AG04450 (cell line): ENCODE measurements at places on chromosomes 2 and 18.

- no peak for DNase-seq
These were observed 314.4 kb downstream of the MTX2 start for GRCh38 chr2:176583607-176584006.

- no peak for DNase-seq
These were observed 520.0 kb downstream of the TXNL1 start for GRCh38 chr18:56118422-56118821.

DNA sequence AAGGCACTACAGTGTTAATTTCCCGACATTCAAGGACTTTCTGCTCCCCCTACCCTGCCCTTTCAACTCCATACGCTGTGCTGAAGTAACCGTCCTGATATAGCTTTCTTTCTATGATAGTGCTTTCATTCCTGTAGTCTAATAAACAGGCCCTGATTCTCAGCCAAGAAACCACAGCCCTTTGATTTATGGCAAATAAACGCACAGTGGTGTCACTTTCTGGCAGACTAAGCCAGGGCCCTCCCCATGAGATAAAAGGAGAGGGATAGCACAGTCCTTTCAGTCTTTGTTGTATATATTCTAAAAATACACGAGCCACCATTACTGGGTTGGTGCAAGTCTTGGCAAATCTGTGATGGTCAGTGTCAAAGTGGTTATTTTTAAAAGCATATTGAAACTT, 291.2 kb downstream of the ALPK2 start:
- DNase-seq = no peak

- DNase-seq = no peak
These were observed 748.6 kb upstream of the DDX18 start for GRCh38 chr2:117065912-117066311.

DNA sequence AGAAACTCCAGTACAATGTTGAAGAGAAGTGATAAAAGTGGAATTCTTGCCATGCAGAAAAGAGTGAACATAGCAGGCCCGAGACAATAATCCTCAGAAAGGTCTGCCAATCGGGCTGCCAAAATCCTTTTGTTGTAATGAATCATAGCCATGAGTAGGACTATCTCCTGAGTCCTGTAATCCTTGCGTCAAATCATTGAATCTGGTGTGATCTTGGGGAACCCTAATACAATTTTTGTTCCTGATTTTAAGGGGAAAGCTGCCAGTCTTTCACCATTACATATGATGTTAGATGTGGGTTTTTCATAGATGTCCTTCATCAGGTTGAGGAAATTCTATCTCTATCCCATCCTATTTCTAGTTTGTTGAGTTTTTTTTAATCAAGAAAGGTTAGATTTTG, 2.2 kb downstream of the TPGS2 start:
- DNase-seq = no peak

DNA sequence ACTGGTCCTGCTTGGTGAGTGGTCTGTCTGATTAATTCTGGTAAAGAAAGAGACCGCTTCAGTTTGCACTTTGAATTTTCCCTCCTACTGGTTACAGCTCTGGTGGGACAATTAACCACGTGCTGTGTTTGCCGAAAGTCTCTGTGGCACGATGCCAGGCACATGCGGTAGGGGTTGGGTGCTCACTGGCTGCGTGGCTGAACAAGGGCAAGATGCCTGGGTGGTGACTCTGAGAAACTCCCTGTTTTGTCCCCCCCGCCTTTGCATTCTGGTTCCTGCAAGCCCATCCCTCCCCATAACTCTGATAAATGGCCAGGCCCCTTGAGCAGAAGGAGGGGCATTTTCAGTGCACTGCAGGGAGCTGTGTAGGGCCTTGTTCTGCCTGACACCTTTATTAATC, 206.1 kb downstream of the TFCP2L1 start:
- no peak for DNase-seq

DNA sequence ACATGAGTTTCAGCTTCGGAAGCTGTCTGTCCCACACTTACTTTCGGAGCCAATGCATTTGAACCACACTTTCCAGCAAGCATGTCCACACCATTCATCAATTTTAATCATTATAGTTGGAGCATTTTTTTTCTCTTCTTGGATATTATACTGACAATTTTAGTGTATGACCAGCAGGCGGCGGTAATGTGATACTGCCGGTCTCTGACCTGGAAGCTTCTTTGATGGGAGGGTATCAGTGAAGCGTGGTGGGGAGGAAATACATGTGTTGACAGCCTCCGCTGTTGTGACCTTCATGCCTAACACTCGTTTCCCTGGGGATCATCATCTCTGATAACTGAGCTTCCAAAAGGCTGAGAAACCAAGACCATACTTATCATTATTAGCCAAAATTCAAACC, 231.7 kb downstream of the GBX2 start:
- no peak for DNase-seq

DNA sequence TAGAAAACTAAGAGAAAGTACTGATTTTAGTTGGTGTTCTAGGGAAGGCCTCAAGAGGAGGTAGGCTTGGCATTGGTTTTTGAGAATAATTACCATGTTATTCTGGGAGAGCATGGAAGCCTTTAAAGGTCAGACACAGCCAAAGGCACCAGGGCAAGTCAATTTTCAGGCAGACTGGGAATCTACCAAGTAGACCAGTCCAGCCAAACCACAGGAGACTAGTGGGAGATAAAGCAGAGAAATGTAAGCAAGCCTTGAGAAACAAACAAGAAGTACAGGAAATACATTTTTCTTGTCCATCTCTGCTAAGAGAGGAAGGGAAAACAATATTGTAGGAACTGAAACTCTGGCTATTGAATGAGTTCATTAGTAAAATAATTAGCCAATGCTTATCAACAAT, 5.5 kb upstream of the CCDC68 start:
- no peak for DNase-seq

GRCh38 chr2:192749611-192750200, 555.0 kb upstream of the TMEFF2 start:
- no peak for DNase-seq

GRCh38 chr2:135615404-135615803, 84.1 kb downstream of the R3HDM1 start:
- no peak for DNase-seq

GRCh38 chr2:43010438-43011157, 215.8 kb downstream of the ZFP36L2 start:
- no peak for DNase-seq

DNA sequence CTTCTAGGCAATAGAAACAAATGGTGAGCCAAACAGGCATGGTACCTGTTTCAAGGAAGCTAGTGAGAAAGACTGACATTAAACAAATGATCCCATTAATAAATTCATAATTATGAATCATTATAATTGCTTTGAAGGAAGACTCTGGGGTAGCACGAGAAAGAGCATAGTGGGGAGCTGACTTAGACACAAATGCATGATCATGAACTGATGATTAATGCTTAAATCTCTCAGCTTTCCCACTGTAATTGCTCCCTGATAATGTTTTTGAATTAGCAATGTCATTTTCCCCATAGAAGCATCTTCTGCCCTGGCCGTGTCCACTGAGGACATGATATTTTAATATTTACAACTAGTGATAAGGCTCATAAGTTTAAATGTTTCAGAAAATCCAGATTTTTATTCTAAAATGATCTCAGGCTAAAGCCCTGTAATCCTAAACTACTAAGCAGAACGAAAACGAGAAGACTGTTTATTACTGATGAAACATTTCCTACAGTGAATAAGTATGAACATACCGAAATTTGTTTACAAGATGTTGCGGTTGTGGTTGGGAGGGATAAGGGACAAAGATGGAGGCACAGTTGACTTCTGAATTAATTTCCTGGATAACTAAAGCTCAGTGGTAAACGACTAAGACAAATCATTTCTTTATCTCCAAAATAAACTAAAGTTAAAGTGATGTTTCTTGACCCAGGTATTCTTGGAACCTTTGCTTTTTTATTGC, 47.3 kb upstream of the TACR1 start:
- no peak for DNase-seq

DNA sequence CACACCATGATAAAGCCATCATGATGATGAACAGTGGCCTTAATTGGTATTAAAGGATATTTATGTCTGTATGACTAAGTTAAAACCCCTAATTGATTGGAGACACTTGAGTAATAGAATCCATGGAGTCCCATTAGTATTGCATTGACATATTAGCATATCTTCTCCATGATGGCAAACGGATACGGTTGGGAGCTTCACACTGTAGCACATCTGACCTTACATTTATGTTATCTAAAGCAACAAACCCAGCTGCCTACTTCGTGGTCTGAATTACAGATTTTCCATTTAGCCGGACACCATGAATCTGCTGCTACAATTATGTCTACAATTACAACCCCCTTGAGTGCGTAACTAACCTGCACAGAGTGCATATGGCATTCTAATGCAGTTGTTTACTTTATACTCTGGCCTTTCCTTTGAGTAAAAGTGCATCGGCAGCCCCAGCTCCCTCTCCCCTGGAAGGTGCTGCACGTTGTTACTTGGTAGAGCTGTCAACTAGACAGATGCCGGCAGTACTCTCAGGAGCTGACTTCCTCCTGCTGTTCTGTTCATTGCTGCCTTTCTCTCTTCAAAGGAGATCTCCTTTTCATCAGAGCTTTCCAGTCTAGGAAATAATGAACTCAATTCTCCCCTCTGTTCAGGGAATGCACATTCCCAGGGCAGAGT, 92.1 kb downstream of the LRRC30 start:
- DNase-seq = no peak

GRCh38 chr2:138390316-138390945, 111.1 kb upstream of the SPOPL start:
- no peak for DNase-seq

DNA sequence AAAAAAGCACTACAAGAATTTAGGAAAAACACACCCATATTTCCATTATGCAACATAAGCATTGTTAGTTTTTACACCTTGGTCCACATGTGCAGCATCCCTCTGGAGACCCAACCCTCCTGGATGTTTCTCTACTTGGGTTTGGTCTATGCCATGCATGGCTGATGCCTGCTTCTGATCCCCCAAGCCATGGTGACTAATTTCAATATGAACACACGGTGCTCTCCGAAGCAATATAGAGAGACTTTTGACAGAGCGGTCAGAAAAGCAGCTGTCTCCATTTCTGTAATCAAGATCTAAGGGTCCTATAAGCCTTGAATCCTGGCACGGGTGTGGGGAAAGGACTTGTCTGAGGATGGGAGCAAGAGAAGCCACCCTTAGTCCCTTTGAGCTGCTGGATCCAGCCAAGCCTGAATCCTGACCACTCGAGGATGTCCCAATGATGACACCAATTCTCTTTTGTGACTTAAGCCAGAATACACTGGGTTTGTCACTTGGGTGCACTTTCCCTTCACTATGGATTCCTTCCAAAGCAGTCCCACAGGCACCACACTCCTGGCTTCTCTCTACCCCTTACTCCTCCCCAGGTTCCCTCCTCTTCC, 91.5 kb downstream of the ACTR2 start:
- no peak for DNase-seq

- no peak for DNase-seq
These were observed 814.9 kb upstream of the NRXN1 start for GRCh38 chr2:51846796-51847195.

DNA sequence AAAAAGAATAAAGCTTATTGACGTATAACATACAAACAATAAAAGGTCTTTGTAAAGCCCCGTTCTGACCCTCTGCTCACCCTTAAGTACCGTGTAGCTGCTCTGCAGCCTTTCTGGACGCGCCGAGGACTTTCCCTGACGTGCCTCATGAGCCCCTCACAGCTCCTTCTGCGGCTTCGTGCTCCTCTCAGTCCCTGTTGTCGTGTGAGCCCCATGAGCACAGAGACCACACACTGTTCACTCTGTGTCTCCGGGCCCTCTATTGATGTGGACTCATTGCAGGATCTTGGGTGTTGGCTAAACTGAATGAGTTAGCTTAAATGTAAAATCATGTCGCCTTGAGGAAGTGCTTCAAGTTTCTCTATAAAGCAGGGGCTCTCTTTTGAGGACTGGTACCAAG, 43.6 kb upstream of the INHBB start:
- DNase-seq = no peak

GRCh38 chr2:36169843-36170242, 185.7 kb upstream of the CRIM1 start:
- no peak for DNase-seq

- DNase-seq = no peak
These were observed 117.5 kb downstream of the AGAP1 start for GRCh38 chr2:235611349-235611748.

- DNase-seq = no peak
These were observed 53.7 kb upstream of the LGALSL start for GRCh38 chr2:64400105-64400728.

GRCh38 chr2:71748227-71748626, 294.9 kb downstream of the DYSF start:
- DNase-seq = no peak

- DNase-seq = no peak
These were observed 11.6 kb downstream of the TRPM8 start for GRCh38 chr2:233928594-233929351.

DNA sequence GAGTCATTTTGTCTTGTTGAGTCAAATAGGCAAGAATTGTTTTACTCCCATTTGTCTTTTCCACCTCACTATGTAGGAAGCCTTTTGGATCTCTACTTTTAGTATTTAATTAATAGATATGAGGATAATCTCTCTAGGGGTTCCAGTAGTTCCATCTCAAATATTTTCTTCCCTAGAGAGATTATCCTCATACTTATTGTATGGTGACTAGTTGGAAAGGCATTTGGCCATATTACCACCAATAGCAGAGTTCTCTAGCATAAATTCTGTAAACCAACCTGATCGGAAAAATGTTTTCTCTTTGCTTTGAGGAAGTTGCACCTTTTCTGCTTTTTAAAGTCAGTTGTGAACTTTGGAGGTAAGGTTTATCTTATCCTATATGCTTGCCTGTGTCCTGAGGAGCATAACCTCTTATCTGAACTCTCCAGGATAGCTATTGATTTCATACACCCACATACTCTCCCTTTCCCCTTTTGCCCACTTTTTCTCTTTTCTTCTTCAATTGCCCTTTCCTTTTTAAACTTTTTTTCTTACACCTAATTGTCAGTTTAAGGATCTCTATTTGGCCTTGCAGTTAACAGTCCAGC, 100.8 kb downstream of the GALNT1 start:
- DNase-seq = no peak

GRCh38 chr18:22466608-22467395, 49.1 kb upstream of the CTAGE1 start:
- DNase-seq = no peak

GRCh38 chr2:111194835-111195621, 74.3 kb downstream of the BCL2L11 start:
- DNase-seq = no peak

DNA sequence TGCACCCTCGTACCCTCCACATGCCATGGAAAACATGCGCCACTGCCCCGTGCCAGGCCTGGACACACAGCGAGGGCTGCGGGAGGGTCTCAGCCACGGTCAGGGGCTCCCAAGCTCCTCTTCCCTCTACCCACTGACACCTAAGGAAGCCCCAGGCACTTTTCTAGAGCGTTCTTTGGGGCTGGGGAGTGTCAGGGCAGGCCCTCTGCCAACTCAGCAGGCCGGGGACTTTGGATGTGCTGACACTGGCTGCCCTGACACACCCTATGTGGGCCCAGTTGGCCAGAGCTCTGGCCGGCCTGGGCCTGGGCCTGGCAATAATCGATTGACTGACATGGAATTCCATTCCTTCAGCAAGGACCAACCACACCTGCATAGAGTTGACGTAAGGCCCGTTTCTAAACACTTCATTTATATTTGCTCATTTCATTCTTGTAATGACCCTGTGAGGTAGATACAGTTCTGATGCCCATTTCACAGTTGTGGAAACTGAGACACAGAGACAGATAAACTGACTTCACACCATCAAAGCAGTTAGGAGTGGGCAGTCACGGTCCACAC, 70.5 kb downstream of the ZFP36L2 start:
- DNase-seq = no peak

GRCh38 chr2:231357048-231357447, 38.5 kb upstream of the B3GNT7 start:
- no peak for DNase-seq

- peak; percentile 96 for DNase-seq
These were observed 92.3 kb downstream of the BIN1 start for GRCh38 chr2:127014630-127015029.
